Hair follicle dermal papilla cell (primary cell): ENCODE measurements at places on chromosomes 16 and 17. TPM values are rescaled to one million over a fixed set of nuclear protein-coding genes. Genes with fewer than 3 reads are reported as not detected.

Gene SHBG
- 0.36 TPM in 1 of 2 replicates, not detected in the other for total RNA-seq

Gene CA7
- total RNA-seq = not detected in 2 replicates

Gene KRT39
- not detected in 2 replicates for total RNA-seq

Gene TP53I13
- total RNA-seq = 63.4 and 65.4 TPM in 2 replicates
